Vagina (tissue), 2 donors: ENCODE measurements at places on chromosomes 3 and 15.

DNA sequence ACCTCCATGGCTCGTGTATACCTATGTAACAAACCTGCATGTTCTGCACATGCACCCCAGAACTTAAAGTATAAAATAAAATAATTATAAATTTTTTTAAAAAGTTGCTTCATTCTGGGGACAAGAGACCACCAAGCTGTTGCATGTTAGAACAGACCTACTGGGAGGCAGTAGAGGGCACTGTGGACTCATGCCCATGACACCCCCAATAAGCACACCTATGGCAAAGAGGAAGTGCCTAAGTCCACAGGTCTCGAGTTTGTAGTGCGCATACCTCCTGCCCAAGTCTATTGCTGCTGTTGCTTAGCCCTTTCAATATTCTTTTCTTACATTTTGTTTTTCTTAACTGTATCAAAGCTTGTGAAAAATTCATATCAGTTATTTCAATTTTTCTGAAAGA is 267.9 kb upstream of the THBS1 start:
- DNase-seq, result no peak

- DNase-seq, result no peak
Observed at GRCh38 chr15:50307799-50308198, 42.3 kb upstream of the HDC start.

- DNase-seq, result no peak
Observed at GRCh38 chr15:90762109-90762508, 45.0 kb downstream of the BLM start.

DNA sequence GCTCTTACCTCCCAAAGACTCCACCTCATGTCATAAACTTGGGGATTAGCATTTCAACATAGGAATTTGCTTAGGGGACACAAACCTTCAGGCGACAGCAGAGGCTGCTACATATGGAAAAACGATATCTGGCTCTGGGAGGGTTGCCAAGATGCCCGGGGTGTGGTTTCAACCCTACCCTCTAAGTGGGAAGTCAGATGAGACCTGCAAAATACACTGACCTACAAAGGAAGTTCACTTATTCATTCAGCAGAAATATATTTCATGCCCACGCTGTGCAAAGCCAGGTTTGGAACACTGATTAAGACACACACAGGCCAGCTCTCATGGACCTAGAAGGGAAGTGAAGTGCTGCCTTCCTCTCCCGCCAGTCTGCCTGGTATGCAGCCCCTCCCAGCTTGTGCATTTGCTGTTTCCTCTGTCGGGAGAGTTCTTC is 239.3 kb downstream of the FEZF2 start:
- DNase-seq, result no peak

- no peak for DNase-seq
Observed at GRCh38 chr3:176931991-176932390, 265.3 kb downstream of the TBL1XR1 start.

- no peak for DNase-seq
Observed at GRCh38 chr3:126828306-126828705, 124.3 kb downstream of the CHCHD6 start.

- DNase-seq, result no peak
Observed at GRCh38 chr3:136535906-136536305, 216.3 kb downstream of the STAG1 start.

DNA sequence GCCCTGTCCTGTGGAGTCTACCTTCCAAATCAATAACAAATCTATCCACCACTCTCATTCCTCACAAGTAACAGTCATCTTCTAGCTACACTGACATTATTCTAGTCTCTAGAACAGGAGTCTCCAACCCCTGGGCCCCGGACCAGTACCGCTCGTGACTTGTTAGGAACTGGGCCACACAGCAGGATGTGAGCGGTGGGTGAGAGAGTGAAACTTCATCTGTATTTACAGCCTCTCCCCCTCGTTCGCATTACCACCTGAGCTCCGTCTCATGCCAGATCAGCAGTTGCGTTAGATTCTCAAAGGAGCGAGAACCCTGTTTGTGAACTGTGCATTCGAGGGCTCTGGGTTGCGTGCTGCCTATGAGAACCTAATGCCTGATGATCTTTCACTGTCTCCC is 31.9 kb downstream of the ROBO2 start:
- no peak for DNase-seq
